Thoracic aorta endothelial cell (primary cell): ENCODE measurements at places on chromosomes 12 and 14. TPM values are rescaled to one million over a fixed set of nuclear protein-coding genes. Genes with fewer than 3 reads are reported as not detected.

Gene FOXN4
- not detected in 2 replicates for total RNA-seq

Gene ETNK1
- 52.5 and 63.4 TPM in 2 replicates for total RNA-seq

Gene PTCSC3
- total RNA-seq: not detected in 2 replicates

Gene OR4E2
- not detected in 2 replicates for total RNA-seq

Gene INSM2
- not detected in 2 replicates for total RNA-seq

Gene NAA30
- total RNA-seq: 46.6 and 55.7 TPM in 2 replicates

Gene SELPLG
- 0.22 and 0.27 TPM in 2 replicates for total RNA-seq

Gene PSMD9
- total RNA-seq: 41.2 and 59.0 TPM in 2 replicates

Gene MAP1LC3B2
- total RNA-seq: 0.72 and 0.93 TPM in 2 replicates

Gene KRT2
- not detected in 2 replicates for total RNA-seq

Gene C14orf132
- total RNA-seq: 3.2 and 6.0 TPM in 2 replicates

Gene CLEC4D
- total RNA-seq: not detected in 2 replicates

Gene KRT7
- 206 and 443 TPM in 2 replicates for total RNA-seq

Gene TSPAN19
- total RNA-seq: not detected in 2 replicates

Gene GPR162
- 5.7 and 9.4 TPM in 2 replicates for total RNA-seq

Gene TSPAN11
- total RNA-seq: 1.9 and 3.2 TPM in 2 replicates

Gene CISTR
- total RNA-seq: not detected in 2 replicates

Gene HIF1A
- 238 and 252 TPM in 2 replicates for total RNA-seq

Gene RPL10L
- total RNA-seq: not detected in 2 replicates

Gene FAM222A
- 0.50 and 0.93 TPM in 2 replicates for total RNA-seq

Gene EFCAB11
- total RNA-seq: 9.7 and 11.4 TPM in 2 replicates
